ENCODE measurements at places on chromosomes 13 and 19.

DNA sequence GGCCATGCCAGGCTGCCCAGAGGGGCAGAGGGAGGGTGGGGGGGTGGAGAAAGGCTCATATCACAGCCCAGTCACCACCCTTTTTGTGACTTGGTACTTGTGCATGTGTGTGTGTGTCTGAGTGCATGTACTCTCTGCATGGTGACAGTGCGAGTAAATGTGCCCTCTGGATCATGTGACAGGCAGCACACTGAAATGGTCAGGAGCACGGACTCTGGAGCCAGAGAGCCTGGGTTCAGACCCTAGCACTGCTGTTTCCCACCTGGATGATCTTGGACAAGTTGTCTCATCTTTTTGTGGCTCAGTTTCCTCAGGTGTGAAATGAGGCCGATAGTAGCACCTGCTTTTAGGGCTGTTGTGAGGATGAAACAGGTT lies 2.0 kb downstream of the CIC start:
- peaks cover 17% of the 10 kb centered on the region for H3K36me3 ChIP-seq
- DNase-seq = no peak
- peaks cover 44% of the 10 kb centered on the region for H3K4me1 ChIP-seq
- H3K27me3 ChIP-seq = no peaks in the 10 kb centered on the region
- peak overlapping the region; percentile 84 for H3K4me3 ChIP-seq

- H3K27ac ChIP-seq = no peak overlapping the region
- H3K27me3 ChIP-seq = no peaks in the 10 kb centered on the region
- no peaks in the 10 kb centered on the region for H3K4me1 ChIP-seq
- H3K36me3 ChIP-seq = no peaks in the 10 kb centered on the region
- no peak overlapping the region for H3K4me3 ChIP-seq
These were observed 27.4 kb upstream of the VN1R4 start for GRCh38 chr19:53294786-53295441.

DNA sequence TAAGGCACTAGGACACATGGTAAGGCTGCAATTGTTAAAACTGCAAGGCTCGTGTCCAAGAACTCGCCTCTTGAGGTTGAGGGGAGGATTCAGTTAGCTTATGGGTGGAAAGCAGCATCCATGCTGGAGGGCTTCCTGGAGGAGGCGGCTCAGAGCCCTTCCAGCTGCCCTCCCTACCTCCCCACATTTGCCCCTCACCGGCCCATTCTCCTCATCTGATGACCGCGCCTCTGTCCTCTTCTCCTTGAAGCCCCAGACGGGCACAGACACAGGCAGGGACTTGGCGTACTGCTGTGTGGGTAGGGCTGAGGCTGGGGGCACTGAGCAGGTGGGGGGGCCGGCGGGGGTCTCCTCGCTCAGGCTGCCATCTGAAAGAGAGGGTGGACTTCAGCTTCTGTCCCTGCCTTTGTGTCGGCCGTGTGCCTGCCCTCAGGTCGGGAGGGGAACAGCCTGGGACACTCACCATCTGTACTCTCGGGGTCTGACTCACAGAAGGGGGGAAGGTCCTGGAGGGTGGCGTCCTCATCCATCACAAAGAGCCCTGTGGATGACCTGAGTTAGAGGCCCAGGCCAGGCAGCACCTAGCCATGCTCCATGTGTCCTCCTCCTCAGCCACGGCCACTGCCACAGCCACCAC lies 4.1 kb upstream of the PNKP start:
- H3K27ac ChIP-seq = no peak overlapping the region
- H3K4me3 ChIP-seq = peak overlapping the region; percentile 48
- H3K4me1 ChIP-seq = peaks cover 32% of the 10 kb centered on the region
- no peaks in the 10 kb centered on the region for H3K27me3 ChIP-seq
- peaks cover 4% of the 10 kb centered on the region for H3K36me3 ChIP-seq

- peaks cover 4% of the 10 kb centered on the region for H3K36me3 ChIP-seq
- DNase-seq = peak; percentile 91
- peaks cover 51% of the 10 kb centered on the region for H3K4me1 ChIP-seq
- peak within 1 kb of the TSS; percentile 98 for H3K27ac ChIP-seq
These were observed at the start of gene STK24 for GRCh38 chr13:98576963-98577835. Gene STK24 (minus strand): TSS chr13:98577107. CDS start chr13:98576786, 321 bp downstream.

DNA sequence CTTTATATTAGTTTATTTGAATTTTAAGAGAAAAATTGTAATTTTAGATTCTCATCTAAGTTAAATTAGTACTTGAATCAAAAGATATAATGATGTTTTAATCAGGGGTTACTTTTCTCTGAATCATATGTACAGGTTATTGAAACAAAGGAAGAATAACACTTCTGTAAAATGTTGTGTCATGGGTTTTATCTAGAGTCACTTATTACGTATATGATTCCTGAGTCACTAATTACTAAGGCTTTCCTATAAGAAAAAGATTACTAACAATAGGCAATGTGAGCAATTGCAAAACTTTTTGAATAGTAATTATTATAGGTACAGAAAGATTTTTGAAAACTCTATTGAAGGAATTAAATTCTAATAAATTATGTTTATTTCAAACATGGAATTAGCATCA lies 99.2 kb upstream of the KLF5 start:
- H3K27me3 ChIP-seq = no peaks in the 10 kb centered on the region
- H3K36me3 ChIP-seq = peaks cover 12% of the 10 kb centered on the region
- H3K4me1 ChIP-seq = peaks cover 3% of the 10 kb centered on the region
- no peak overlapping the region for H3K27ac ChIP-seq

- H3K27ac ChIP-seq = no peak overlapping the region
- H3K4me3 ChIP-seq = no peak overlapping the region
- no peaks in the 10 kb centered on the region for H3K4me1 ChIP-seq
- no peak for DNase-seq
These were observed 3.1 kb downstream of the ADGRE1 start for GRCh38 chr19:6890401-6890913.

GRCh38 chr19:49855676-49856573 lies 5.0 kb downstream of the PTOV1 start:
- H3K27me3 ChIP-seq = no peaks in the 10 kb centered on the region
- no peak for DNase-seq
- no peak overlapping the region for H3K4me3 ChIP-seq
- peaks cover 19% of the 10 kb centered on the region for H3K36me3 ChIP-seq
- H3K4me1 ChIP-seq = peaks cover 25% of the 10 kb centered on the region

GRCh38 chr19:56980906-56981305 lies 138.9 kb upstream of the USP29 start:
- H3K4me3 ChIP-seq = no peak overlapping the region
- no peak overlapping the region for H3K27ac ChIP-seq
- no peaks in the 10 kb centered on the region for H3K27me3 ChIP-seq

- peak within 1 kb of the TSS; percentile 72 for H3K4me3 ChIP-seq
- peaks cover 31% of the 10 kb centered on the region for H3K4me1 ChIP-seq
- H3K27ac ChIP-seq = peak within 1 kb of the TSS; percentile 78
- no peaks in the 10 kb centered on the region for H3K36me3 ChIP-seq
- DNase-seq = peak; percentile 84
These were observed at the start of gene FSTL3 for GRCh38 chr19:676339-677105. Gene FSTL3 (plus strand): TSS chr19:676392. CDS start chr19:676424, 32 bp downstream.

All from osteocyte (in vitro differentiated cells).